ENCODE measurements at places on chromosomes 12 and 14.

DNA sequence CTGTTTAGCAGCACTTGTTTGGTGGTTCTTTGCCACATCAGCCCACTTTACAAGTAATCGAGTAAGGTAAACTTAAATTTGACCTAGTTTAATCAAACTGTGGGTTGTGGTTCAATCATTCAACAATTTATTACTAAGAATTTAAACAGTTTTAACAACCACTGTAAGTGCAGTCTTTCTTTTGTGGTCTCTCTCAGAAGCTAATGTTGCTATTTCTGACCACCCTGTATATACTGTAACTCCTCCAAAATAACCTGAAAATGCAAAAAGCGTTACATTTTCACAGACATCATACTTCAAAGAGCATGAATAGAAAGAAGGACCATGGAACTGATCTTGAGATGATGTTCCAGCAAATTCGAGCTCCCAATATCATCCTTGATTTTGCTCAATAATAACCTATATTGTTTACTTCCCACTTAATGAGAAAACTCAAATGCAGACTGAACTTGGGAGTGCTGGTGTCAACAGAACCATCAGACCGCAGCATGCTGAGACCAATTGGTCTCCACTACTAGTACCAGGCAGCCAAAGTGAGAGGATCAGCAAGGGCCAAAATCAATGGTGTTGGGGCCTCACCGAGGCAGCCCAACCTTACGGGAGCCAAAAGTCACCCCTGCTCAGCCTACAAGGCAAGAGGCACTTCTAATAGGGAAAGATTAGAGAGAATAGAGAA lies 22.1 kb downstream of the IFNG-AS1 start:
- DNase-seq = no peak

GRCh38 chr12:69070319-69071090 lies 137.5 kb upstream of the CPM start:
- DNase-seq = peak; percentile 64

DNA sequence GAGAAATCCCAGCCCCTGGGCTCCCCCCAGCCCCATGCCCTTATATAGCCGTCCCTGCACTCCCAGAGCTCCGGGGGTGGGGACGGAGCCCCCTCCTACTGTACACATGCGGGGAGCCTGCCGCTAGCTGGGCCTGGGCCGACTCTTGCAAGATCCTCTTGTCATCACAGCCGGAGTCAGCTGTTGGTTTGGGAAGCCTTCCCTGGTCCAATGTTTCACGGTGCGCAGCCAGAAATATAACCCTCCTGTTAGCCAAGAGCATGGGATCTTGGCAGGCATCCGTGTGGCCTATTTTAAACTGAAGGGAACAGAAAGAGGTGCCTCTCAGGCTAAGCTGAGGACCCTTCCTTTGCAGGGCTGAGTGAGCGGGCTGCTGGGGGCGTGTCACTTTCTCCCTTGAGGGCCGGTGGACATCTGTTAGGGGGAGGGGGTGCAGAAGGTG lies 175.3 kb downstream of the TSPAN9 start:
- DNase-seq = peak; percentile 72

DNA sequence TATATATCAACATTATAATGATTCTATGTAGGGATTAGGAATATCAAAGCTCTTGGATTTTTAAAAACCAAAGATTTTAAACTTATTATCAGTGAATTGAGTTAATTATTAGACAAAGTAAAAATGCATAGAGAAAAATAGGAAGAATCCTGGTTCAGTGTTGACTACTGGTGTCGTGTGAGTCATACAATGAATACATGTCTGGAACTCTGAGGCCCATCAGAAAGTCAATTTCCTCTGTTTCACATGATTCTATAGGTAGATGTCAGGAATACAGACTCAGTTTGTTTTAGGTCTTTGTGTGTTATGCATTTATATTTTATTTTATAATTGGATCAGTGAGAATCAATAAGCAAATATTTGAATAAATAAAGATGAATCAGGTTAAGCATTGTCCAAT lies 84.5 kb upstream of the RTL1 start:
- no peak for DNase-seq

DNA sequence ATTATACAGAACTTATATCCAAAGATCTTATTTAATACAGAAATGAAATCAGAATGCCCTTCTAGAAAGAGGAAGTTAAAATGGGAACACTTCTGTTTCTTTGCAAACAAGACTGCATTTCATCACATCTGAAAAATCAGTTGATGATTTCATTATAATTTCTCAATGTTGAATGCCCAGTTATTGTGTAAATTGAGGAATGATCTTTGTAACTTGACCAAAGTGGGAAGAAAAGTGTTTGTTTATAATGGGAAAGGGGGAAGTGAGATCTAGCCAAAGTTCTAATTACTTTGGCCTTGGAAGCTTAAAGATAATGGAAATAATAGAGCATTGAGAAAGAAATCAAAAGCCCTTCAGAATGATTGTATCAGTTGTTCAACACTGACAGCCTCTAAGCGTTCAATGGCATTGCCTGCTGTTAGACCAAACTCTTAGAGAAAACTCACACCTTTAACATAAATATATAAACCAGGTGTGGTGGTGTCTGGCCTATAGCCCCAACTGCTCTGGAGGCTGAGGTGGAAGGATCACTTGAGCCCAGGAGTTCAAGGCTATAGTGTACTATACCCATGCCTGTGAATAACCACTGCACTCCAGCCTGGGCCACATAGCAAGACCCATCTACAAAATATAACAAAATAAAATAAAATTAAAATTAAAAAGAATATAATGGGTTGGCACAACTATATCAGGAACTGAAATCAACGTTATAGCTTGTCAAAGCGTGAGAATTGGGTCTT lies 9.9 kb upstream of the LYZ start:
- DNase-seq = no peak

GRCh38 chr12:27964123-27964522 lies 8.4 kb downstream of the PTHLH start:
- no peak for DNase-seq

- DNase-seq = no peak
Measured at GRCh38 chr12:16030744-16031143, 119.6 kb downstream of the DERA start.

DNA sequence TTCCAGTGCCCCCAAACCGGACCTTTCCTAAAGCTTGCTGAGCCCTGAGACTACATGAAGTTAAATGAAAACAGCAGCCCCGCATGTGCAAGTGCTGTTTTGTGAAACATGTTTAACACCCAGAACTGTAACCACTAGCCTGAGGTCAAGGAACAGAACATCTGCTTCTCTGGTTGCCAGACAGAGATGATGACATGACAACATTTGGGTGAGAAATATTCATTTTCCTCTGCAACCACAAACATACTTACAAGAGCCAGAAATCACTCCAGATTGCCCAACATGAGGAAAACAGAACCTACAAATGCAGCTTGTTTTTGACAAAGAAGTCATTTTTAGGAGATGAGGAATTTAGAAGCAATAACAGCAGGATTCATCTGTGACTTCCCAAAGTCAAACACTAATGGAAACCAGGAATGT lies 110.4 kb downstream of the BCAT1 start:
- no peak for DNase-seq

GRCh38 chr12:117380083-117380482 lies 18.7 kb upstream of the NOS1 start:
- DNase-seq = no peak

DNA sequence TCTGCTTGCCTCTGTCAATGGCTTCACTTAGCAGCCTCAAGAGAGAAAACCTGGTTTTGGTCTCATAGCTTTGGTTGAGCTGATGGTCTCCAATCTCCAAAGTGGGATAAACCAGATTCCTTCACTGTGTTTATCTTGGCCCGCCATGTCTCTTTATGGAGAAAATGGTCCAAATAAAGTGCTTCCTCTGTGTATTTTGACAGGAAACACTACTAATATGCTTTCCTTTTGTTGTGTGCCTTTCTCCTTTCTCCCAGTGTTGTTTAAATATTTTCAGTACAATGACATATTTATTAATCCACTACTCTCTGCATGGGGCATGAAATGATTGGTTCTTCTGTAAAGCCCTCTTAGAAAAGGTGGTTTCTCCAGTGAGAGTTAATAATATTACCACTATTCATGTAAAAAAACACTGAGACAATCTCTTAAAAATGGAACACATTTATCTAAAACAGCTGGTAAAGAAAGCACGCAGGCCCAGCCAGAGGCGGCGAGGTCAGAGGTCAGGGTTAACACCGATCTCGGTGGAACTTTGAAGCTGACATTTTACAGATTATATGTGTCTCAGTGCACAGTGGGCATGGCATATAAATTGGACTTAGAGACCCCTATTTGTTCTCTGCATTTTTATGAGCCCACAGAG lies 24.2 kb downstream of the TMEM30B start:
- no peak for DNase-seq

DNA sequence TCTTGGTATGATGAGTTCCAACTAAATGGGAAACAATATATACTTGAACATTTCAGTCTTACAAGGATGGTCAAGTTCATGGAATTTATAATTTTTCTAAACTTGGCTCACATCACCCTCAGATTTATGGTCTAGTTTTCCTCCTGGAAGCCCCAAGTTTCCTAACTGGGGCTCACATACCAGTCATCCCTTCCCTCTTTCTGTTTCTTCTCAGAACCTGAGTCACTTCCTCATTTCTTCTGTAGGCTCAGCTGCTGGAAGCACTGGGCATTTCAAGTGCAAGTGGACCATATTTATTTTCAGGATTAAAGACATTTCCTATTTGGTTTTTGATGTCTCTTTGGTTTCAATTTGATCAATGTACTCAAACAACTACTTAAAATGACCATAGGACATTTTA lies 55.4 kb downstream of the GRIP1 start:
- no peak for DNase-seq

DNA sequence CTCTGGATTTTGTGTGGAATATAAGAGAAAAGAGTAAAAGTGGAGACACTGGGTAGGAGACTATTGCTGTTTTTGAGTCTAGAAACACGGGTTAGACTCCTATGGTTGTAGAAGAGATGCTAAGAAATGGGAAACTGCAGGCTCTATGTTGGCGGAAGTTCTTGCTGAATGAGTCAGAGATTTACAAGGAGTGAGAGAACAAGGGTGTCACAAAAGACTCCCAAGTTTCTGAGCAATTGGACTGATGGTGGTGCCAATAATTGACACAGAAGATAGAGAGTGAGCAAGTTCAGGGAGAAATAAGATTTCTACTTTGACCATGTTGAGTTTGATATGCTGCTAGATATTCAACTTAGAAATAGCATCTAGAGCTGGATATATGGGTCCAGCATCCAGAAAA lies 2.6 kb upstream of the PRKD1 start:
- DNase-seq = no peak

GRCh38 chr12:79317179-79317847 lies 373.5 kb downstream of the PAWR start:
- no peak for DNase-seq

DNA sequence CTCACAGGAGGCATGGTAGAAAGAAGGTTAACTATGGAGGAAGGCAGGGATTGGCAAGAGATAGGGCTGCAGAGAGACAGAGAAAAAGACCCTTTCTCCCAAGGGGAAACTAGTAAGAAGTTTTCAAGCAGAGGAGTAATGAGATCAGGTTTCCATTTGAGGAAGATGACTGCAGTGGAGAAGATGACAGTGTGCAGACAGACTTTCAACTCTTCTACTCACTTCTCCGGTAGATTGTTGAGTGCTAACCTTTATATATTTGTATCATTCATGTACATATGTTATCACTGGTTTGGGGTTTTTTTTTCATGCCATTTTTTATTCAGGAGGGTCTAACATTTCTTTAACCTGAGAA lies 5.9 kb upstream of the B3GNT4 start:
- no peak for DNase-seq

DNA sequence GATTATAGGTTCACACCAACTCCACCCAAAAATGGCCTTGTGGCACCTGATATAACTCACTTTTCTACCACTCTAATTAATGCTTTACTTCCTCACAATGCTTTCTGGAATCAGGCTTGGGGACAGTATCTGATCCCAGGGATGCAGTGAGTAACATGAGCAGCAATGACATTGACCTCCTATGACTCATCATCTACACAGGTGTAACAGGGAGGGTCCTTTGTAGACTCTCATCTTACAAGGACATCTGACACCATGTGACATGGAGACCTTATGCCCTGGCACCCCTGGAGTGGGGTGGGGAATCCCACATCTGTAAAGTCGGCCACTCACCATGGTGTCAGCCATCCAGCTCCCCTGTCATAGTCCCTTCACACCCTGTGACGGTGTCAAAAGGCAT lies 586.4 kb downstream of the MED13L start:
- no peak for DNase-seq

DNA sequence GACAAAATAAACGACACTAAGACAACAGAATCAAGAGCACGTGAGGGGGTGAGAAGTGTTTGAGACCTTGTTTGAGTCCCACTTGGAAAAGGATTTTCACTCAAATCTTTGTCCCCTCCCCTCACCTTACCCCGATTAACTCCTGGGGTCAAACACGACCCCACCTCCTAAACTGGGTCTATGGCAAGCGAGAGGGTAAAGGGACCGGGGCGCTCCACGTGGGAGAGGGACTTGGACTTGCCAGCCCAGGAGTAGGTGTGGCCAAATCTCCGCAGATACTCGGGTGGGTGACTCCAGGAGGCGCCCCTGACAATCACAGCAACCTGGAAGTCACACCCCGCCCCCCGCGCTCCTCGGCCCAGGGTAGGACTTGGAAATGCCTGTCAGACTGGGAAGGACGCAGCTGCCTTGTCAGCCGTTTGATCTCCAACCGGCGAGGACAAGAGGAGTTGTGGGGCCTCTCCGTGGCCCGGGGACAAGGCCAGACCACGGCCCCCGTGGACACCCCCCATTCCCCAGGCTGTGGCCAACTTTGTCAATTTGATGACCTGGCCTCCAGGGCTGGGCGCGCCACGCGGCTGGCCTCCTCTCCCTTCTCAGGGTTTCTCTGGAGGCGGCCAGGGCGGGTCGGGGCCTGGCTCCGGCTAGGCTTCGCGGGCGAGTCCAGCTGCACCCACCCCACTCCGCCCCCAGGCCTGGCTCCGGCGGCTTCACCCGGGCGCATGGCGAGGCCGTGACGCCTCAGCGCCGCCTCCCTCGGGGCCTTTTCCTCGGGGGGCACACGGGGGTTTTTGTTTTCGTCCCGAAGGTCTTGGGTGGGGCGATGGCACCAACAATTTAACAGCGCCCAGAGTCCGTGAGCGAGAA lies 1.1 kb upstream of the BCL11B start:
- no peak for DNase-seq

- peak; percentile 72 for DNase-seq
Measured at GRCh38 chr14:96053600-96054381, 14.6 kb downstream of the C14orf132 start.

- no peak for DNase-seq
Measured at GRCh38 chr12:75011120-75011519, 198.5 kb downstream of the KCNC2 start.

DNA sequence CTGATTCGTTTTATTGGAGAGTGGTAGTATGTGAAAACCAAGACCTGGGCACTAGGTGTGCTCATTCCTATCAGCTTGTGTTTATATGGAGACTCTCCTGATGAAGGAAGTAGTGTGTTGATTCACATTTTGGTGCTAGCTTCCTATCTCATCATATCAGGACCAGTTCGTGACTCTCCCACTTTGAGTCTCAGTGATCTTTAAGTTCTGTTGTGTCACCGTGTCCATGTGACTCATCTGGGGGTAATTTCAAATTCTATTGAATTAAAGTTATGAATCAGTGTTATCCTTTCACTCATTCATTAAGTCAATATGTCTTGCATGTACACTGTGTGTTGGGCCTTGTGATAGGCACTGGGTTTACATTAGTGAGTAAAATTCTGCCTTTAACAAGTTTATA lies 180.2 kb downstream of the CACNA1C start:
- no peak for DNase-seq

All from dorsolateral prefrontal cortex (tissue), 122 donors.